ENCODE measurements at places on chromosomes 5 and 9.

DNA sequence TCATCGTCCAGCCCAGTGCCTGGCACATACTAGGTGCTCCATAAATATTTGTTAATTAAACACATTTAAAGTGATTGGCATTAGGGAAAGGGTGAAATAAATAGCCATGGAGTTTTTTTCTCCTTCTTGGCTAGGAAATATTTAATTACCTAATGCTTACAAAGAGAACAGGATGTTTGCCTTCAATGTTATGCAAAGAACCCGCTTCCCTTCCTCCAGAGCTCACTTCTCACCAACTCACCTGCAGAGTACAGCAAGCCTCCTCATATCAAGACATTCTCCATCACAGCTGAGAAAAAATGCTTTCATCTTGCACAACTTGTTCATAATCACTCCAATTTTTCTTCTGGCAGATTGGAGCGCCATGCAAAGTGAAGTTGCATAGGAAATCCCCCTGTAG lies 161.7 kb upstream of the STK32A start:
- no peak for DNase-seq

GRCh38 chr9:125407432-125407973 lies 145.9 kb downstream of the GAPVD1 start:
- no peak for DNase-seq

- DNase-seq: no peak
These were observed 385.2 kb downstream of the FAM170A start for GRCh38 chr5:120014535-120014934.

GRCh38 chr9:35357826-35358225 lies 132.1 kb upstream of the RUSC2 start:
- no peak for DNase-seq

- no peak for DNase-seq
These were observed 76.0 kb upstream of the CD180 start for GRCh38 chr5:67272453-67273130.
